ENCODE measurements at places on chromosomes 4 and X.

- DNase-seq = no peak
Measured at GRCh38 chrX:47169273-47169672, 24.3 kb downstream of the RBM10 start.

GRCh38 chr4:165537028-165537648 lies 158.3 kb downstream of the CPE start:
- DNase-seq = no peak

DNA sequence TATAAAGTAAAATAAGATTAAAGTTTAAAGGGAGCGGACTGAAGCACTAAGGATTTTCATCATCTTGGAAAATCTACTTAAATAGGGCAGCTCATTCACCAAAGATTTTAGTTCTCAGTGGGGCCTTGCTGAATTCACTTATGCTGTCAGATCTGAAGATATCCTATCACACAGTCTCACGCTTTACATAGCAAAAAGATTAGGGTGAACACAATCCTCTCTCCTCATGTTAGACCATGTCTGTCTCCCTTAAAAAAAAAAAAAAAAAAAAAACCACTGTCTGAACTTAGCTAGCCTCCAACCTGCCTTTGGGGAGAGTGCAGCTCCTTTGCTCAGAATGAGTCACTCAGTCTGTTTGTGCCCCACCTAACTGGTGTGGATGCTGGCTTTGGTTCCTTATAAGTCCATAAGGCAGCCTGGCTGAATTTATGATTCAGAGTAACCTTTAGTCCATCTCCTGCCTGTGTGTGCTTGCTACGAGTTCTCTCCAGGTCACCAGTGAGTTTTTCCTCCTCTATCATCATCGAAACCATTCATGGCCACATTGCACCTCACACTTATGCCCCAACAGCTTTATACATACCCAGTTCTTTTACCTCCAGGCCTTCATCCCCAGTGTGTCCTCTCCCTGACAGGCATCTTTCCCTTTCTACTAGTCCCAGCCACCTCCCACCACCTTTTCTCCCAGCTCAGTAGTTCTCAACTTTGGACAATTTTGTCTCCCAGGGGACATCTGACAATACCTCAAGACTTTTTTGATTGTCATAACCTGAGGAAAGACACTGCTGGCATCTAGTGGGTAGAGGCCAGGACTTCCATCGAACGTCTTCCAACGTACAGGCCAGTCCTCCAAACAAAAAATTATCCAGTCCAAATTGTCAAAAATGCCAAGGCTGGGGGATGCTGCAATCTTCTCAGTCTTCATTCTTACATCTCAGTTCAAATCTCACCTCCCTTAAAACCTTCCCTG lies 220.7 kb upstream of the EMCN start:
- no peak for DNase-seq

- no peak for DNase-seq
Measured at GRCh38 chr4:170248576-170248975, 158.8 kb upstream of the AADAT start.

- DNase-seq = no peak
Measured at GRCh38 chr4:95118497-95118896, 360.7 kb downstream of the BMPR1B start.

- DNase-seq = no peak
Measured at GRCh38 chr4:101089168-101089567, 258.2 kb downstream of the PPP3CA start.

GRCh38 chr4:51842167-51842553 lies 793 bp upstream of the DCUN1D4 start:
- DNase-seq = peak; percentile 25

GRCh38 chr4:43339435-43339834 lies 446.9 kb downstream of the GRXCR1 start:
- DNase-seq = no peak

- DNase-seq = no peak
Measured at GRCh38 chr4:54553001-54553400, 104.8 kb upstream of the KIT start.

DNA sequence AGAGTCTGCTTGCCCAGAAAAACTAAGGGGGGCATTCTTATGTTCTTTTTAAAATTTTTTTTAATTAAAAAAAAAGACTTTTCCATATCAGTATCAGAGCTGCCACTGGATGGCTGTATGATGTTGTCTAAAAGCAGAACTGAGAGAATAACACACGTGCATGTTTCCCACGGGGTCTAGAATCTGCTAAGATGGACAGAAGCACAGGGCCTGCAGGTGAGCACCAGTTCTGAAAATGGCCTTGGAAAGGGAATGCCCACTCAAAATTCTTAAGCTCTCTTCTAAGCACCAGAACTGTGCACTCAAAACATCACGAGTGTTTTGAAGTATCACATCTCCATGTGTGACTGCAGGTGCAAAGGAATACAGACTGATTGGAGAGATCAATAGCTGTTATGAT lies 61.1 kb downstream of the ARAP2 start:
- no peak for DNase-seq

DNA sequence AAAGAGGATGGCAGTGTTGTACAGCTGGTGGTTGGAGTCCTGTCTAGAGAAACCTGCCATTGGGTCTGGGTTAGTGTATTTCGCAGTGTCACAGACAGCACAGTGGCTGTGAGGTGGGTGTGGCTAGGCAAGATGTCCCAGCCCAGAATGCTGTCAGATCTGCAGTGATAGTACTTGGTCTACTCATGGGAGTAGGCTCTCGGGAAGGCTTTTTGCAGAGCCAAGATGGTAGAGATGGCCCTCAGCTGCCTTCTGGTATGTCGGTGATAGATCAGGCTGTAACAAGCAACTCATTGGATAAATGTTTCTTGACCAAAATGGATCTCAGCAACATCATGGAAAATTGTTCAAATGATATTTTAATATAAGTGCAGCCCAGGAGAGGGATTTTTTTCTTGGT lies 84.3 kb upstream of the WDR1 start:
- DNase-seq = no peak

DNA sequence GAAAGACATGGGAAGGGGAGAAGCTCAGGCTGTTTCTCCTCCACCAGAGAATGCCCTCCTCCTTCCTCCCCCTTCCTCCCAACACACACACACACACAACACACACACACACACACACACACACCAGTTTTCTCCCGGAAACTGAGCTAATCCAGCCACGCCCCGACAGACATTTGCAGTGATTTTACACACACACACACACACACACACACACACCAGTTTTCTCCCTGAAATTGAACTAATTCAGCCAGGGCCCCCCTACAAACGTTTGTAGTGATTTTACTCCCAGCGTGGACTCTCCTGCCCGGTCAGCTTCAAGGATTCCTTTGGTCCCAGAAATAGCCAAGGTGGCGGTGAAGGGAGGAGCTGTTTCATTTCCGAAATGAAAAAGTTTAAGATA lies 32.9 kb upstream of the STX18 start:
- no peak for DNase-seq

DNA sequence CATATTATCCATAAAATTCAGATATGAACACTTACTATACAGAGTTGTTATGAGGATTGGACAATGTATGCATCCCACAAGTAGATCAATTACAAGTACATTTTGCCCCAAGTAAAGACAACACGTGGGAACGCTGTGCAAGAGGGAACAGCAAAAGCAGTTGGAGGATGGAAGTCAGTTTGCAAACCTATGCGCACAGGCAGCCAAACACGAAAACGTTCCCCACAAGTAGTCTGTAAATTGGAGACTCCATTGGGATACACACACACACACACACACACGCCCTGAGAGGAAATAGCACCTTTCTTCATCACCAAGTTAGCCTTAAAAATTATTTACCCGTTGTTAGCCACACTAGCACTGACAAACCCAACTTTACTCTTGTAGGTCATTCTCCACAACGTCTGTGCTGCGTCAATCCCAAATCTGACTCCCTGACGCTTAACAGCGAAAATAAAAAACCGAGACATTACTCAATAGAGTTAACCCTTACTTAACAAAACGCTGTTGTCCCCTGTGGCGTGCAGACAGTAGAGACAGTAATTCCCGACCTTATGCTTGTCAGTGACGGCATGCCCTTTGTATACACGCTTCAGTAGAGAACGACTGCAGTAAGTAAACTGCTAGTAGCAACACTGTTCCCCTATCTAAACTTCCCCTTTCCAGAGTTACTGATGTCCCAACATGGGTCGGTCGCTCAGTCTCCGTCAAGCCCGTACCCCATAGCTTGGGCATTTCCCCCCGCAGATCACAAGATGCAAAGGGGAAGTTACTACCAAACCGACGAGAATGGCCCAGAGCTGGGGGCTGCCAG lies 730 bp downstream of the MANBA start:
- peak; percentile 25 for DNase-seq

DNA sequence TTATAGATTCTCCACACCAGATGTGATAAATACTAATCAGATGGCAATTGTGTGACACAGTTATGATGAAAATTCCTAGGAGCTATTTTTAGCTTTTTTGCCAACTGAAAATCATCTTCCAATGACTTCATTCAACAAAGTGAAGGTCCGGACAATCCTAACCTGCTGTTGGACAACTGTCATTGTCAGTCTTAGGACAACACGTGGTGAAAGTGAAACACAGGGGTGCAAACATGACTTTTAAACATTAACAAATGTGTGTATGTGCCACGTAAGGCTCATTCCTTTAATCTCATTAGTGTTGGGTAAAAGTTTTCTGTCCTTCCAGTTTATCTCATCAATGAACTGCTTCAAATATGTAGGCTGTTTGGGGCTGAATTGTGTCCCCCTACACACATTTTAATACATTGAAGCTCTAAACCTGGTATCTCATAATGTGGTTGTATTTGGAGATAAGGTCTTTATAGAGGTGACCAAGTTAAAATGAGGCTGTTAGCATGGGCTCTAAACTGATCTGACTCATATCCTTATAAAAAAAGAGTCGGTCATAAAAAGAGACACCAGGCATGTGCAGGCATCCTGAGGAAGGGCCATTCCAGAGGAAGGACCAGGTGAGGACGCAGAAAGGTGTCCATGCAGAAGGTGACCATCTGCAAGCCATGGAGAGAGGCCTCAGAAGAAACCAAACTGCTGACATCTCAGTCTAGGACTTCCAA lies 41.2 kb upstream of the SMAD1 start:
- DNase-seq = no peak

GRCh38 chr4:101191302-101192098 lies 155.8 kb downstream of the PPP3CA start:
- no peak for DNase-seq

DNA sequence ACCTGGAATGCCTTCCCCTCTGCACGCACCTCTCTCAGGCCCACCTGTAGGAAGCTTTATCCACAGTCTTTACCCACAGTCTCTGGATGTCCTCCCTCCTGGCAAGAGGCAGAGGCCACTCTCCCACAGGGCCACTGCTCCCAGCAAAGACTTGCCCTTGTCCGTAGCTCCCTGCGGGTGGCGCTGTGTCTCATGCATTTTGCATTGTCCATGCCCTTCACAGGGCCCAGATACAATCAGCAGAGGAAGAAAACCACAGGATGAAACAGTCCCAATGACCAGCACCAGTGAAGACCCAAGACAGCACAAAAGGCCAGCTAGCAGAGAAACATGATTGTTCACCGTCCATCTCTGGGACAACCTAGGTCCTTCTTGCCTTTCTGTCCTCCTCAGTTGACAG lies 2.1 kb upstream of the NSG1 start:
- DNase-seq = peak; percentile 41

Data from activated naive CD4-positive, alpha-beta T cell treated with anti-CD3 and anti-CD28 coated beads, Interleukin-2, amount 10 ng/mL, durations not matched to agents 7 days and 5 days (primary cell).